ENCODE measurements at places on chromosomes 5 and 9.

DNA sequence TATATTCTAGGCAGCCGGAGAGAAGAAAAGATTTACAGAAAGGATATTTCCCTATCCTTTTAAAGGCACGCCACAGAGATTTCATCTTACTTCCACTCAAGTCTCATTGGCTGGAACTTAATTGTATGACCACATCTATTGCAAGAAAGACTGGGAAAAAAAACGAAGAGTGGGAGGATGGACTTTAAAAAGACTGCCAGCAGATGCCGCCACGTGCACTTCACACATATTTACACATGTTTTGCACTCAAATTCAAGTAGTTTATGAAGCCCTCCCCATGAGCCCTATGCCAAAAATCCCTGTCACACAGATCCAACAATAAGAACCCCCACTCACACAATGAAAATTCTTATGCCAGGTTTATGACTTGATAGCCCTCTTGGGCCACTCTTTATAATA lies 138.5 kb upstream of the TYRP1 start:
- DNase-seq = no peak

GRCh38 chr9:127123064-127123890 lies 842 bp upstream of the ANGPTL2 start:
- no peak for DNase-seq

- DNase-seq = no peak
These were observed 527.8 kb downstream of the KCTD16 start for GRCh38 chr5:144698484-144698883.

GRCh38 chr9:137739371-137740309 lies 120.8 kb downstream of the EHMT1 start:
- DNase-seq = no peak

GRCh38 chr5:112419986-112420864 lies 1.1 kb upstream of the EPB41L4A start:
- DNase-seq = peak; percentile 4

GRCh38 chr9:88579050-88579715 lies 44.2 kb downstream of the NXNL2 start:
- no peak for DNase-seq

DNA sequence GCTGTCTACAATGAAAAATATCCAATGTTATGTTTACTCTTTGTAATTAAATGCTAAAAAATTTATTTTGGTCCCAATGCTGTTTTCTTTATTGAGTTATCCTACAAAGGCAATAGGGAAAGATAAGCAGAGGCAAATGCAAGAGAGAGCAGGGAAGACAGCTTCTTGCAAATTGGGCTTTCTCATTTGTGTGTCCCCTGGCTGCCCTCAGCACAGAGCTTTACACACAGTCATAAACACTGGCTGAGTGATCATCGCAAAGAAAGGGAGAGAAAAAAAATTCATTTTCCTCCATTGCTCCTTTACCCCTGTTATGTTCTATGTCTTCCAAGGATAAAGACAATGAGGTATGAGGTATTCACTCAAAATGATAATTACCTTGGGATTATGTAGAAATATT lies 2.3 kb upstream of the TSSK1B start:
- no peak for DNase-seq

- no peak for DNase-seq
These were observed 89.0 kb downstream of the DCP2 start for GRCh38 chr5:113065626-113066025.

- DNase-seq = no peak
These were observed 164.0 kb downstream of the GHR start for GRCh38 chr5:42587096-42587723.

GRCh38 chr5:80125962-80126480 lies 90.9 kb downstream of the THBS4 start:
- no peak for DNase-seq

- peak; percentile 39 for DNase-seq
These were observed 1.1 kb downstream of the RELL2 start for GRCh38 chr5:141637767-141638419.

DNA sequence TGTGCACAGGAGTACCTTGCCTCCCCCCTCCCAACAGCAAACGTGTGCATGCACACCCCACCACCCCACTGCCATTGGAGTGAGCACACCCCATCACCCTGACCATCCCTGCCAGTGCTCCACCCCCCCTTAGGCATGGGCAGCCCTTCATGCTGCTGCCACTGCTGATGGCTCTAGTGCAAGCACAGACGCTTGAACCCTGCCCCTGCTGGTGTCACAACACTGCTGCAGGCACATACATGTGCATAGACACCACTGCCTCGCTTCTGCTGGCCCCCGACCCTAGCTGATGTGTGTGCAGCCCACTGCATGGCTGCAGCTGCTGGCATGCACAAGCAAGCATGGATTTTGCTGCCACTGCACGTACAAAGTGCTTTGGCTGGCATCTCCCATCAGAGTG lies 16.0 kb upstream of the RGS7BP start:
- DNase-seq = no peak

DNA sequence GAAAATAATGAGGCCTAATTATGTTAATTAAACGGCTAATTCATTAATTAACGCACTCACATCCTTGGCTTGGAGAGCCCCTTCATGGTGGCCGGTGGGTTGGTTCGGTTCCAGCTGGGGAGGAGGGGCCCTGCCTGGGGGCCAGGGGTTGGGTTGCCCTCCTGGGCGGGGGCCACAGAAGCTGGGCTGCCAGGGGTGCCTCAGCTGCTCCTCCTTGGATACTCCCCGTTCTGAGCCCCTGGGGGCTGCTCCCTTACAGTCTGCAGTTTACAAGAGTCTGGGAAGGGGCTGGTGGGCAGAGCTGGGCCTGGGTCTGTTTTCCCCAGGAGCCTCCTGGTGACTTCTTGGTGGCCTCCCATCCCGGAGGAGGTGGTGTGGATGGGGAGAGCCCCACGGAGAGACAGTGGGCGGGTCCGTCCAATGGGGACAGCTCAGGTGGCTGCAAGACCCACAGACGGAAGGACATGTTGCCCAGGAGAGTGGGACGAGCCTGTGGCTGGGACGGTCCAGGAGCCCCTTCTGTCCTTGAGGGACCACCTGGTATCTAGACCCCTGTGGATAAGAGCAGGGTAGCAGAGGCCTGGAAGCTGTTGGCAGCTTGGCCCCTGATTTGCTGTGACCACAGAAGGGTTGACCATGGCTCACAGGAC lies 277.5 kb downstream of the PBX3 start:
- no peak for DNase-seq

GRCh38 chr5:148725675-148726074 lies 71.3 kb upstream of the HTR4 start:
- no peak for DNase-seq

GRCh38 chr9:135908754-135909204 lies 1.4 kb upstream of the CAMSAP1 start:
- no peak for DNase-seq

DNA sequence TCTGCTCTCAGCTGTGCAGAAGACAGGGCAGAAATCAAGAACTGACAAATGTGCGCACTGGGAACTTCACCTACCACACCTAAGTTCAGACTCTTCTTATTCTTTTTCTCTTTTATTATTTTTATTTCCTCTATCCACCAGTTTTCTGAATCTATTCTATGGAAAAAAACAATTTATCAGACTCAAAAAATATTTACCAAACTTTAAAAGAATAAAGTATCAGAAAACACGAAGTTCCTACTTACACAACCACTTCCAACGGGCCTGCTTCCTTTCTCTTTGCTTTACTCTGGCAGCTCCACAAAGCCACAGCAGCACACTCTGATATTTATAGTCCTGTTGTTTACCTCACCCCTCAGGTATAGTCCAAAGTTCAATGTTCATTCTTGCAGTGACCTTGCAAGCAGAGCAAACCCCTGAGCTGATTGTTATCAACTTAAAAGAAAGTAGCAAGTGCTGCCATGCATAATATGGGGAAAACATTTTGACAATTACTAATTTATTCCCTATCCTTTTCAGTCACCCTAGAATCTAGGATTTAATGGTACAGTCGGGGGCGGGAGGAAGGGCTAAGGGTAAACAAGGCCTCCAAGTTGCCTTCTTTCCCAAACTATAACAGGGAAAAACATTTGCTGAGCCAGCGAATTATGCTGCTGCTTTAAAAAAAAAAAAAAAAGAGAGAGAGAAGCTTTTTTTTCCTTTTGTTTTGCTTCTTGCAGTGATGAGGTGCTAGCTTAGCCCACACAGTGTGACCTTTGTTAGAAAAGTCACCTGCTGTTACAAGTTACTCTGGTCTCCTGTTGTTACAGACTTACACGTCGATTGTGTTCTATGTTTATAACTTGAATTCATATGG lies at the start of gene SELENOP:
SELENOP (minus strand) TSS at position 302 of the 856 bp plus-strand sequence. CDS start 3,539 bp downstream, outside the sequence.
- DNase-seq = no peak

GRCh38 chr5:150779397-150780186 lies 1.0 kb downstream of the SMIM3 start:
- no peak for DNase-seq

GRCh38 chr5:93359296-93359959 lies 221.6 kb downstream of the NR2F1-AS1 start:
- DNase-seq = no peak

GRCh38 chr5:108524564-108524963 lies 142.7 kb upstream of the FBXL17 start:
- DNase-seq = no peak
